ENCODE measurements at places on chromosomes 12 and 14.
A peak's percentile ranks its signal among the peaks of the same experiment; 100 is the strongest.

- DNase-seq, result no peak
Measured at GRCh38 chr14:47262801-47263200, 412.6 kb downstream of the MDGA2 start.

DNA sequence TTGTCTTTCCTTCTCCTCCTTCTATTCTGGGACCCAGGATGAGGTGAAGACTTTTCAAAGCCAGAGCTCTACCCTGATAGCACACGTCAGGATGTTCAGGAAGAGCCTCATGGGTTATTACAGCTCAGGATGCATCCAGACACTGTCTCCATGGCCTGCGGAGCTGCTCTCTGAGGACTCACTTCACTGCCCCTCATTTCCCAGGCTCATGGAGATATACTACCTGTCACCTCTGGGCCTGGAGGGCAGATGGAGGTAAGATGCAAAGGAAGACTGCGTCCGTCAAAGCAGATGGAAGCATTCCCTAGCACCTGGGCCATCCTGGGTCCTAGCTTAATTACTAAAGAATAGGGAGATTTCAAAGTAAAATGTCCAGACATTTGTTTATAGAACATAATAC, 32.6 kb downstream of the STON2 start:
- no peak for DNase-seq

DNA sequence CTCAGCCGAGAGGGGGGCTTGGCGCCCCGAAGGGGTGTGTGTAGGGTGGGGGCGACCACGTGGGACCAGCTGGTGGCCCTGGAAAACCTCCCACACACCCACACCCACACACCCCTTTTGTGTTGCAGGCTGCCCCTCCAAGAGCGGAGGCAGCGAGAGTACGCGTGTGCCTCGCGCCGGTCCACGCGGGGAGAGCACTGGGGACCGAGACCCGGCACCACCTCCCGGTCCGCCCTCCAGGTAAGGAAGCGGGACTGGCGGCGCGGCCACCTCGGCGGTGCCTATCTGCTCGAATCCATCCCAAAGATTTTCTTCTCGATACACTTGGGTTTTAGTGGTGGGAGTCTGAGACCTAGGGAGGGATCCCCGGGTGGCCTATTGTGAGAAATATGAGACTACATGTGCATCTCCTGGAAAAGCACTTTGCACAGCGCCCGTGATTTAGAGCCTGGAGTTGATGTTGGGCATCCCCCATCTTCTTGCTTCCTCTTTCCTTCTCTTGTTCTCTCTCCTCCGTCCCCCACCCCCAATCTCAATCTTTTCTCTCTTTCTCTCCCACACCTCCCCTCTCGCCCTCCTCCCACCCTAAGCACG, 393 bp downstream of the SYT1 start:
- DNase-seq, result peak; percentile 23

- DNase-seq, result no peak
Measured at GRCh38 chr14:91388551-91388975, 29.1 kb downstream of the CCDC88C start.

DNA sequence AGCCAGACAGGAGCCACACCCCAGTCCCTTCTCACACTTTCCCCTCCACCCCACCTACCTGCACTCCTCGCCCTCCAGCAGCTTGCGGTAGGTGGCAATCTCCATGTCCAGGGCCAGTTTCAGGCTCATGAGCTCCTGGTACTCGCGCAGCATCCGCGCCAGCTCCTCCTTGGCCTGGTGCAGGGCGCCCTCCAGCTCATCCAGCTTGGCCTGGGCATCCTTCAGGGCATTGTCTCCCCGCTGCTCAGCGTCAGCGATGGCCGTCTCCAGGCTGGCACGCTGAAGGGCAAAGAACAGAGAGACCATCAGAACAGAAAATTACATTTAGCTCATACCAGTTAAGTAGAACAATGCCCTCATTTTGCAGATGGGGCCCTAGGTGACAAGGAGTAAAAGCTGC, 5.5 kb downstream of the KRT74 start:
- DNase-seq, result no peak
